ENCODE measurements at places on chromosomes 13 and 19. TPM values are rescaled to one million over a fixed set of nuclear protein-coding genes. Genes with fewer than 3 reads are reported as not detected.

The SPC24 gene
- 8.6 TPM for total RNA-seq

The RNF17 gene
- not detected for total RNA-seq

The KIR3DL2 gene
- not detected for total RNA-seq

The CLEC17A gene
- total RNA-seq: not detected

The MTMR6 gene
- 15.4 TPM for total RNA-seq

The HSPB6 gene
- total RNA-seq: 662 TPM

The IFNL1 gene
- not detected for total RNA-seq

- DNase-seq: no peak
Observed at GRCh38 chr13:23963947-23964346, 66.6 kb upstream of the C1QTNF9B start.

DNA sequence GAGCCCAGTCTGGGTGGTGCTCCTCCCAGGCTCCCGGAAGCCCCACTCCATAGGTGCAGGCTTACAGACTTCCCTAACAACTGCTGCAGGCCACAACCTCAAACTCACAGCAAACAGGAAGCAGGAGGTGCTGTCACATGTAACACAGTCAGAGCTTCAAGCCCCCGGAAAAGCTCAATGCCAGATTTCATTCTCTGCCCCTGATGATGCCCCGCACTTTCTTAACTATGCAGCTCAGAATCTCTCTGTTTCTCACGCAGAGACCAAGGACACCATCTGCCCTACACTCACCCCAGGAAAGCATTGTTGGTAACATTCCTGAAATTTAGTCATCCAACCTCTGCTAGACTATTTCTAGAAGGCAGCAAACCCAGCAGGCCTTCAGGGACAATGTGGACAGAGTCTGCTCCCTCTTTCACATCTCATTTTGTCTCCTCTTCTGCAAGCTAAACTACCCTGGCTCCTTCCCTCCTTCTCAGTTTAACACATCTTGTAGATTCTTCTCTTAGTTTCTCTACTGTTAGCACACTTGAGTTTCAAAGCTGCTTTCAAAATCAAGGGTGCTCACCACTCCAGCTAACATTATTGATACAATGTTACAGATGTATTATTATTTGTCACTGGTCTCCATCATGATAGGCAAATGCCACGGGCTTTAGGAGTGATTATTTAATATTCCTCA, 162.5 kb downstream of the KCTD12 start:
- DNase-seq: no peak

DNA sequence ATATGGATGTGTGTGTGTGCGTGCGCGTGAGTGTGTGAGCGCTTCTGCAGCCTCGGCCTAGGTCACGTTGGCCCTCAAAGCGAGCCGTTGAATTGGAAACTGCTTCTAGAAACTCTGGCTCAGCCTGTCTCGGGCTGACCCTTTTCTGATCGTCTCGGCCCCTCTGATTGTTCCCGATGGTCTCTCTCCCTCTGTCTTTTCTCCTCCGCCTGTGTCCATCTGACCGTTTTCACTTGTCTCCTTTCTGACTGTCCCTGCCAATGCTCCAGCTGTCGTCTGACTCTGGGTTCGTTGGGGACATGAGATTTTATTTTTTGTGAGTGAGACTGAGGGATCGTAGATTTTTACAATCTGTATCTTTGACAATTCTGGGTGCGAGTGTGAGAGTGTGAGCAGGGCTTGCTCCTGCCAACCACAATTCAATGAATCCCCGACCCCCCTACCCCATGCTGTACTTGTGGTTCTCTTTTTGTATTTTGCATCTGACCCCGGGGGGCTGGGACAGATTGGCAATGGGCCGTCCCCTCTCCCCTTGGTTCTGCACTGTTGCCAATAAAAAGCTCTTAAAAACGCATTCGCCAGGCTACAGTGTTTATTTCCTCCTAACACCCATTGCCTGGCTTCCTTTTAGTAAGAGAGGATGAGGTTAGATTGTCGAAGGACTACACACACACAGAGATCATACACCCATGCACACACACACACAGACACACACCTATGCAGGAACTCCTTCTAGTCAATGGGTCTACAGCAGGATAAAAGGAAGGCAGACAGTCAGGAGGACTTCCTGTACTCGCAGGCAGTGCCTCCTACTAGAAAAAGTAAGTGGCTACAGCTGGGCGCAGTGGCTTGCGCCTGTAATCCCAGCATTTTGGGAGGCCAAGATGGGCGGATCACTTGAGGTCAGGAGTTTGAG, 7.1 kb downstream of the FOSB start:
- no peak for DNase-seq

DNA sequence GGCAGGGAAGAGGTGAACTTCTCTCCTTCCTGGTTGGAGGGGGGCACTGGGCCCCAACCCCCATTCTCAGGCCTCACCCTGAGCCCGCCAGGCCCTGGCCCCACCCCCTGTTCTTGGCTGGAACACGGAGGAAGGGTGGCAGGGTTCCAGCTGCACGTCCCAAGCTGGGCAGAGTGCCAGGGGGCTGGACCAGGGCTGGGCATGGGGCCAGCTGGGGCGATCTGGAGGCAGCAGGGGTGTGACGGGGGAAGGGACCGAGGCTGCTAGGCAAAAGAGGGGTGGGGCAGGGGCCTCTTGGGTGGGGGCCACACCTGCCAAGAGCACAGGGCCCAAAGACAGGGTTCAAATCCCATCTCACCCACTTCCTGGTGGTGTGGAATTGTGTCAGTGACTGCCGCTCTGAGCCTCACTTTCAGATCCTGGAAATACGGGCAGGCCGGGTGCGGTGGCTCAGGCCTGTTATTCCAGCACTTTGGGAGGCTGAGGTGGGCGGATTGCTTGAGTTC, 2.2 kb downstream of the HIF3A start:
- DNase-seq: peak; percentile 95

- no peak for DNase-seq
Observed at GRCh38 chr13:80979035-80979641, 638.2 kb upstream of the SPRY2 start.

DNA sequence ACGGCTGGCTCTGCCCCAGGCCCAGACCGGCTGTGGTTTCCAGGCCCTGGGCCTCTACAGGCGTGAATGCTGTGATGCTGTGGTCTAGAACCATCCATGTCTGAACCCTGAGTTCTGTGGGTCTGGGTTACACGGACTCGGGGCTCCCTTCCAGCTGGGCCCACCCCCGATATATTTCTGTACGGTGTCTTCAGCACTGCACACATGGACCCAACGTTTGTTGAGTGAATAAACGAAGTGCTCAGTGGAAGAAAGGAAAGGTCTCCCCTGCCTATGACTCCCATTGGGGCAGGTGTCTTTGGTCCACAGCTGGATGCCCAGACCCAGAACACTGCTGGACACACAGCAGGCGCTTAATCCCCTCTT, 6.7 kb downstream of the TEKTIP1 start:
- no peak for DNase-seq

- DNase-seq: peak; percentile 68
Observed at GRCh38 chr19:1474011-1474764, 4.8 kb downstream of the C19orf25 start.

All from Right ventricle myocardium inferior (tissue), 1 donor.